Mesenchymal stem cell (in vitro differentiated cells and primary cell): ENCODE measurements at places on chromosomes 6 and 20.

- no peak for DNase-seq
- no peaks in the 10 kb centered on the region for H3K4me1 ChIP-seq
- H3K27ac ChIP-seq = no peak overlapping the region
- no peaks in the 10 kb centered on the region for H3K27me3 ChIP-seq
Observed at GRCh38 chr6:89002523-89002922, 39.1 kb upstream of the RNGTT start.

DNA sequence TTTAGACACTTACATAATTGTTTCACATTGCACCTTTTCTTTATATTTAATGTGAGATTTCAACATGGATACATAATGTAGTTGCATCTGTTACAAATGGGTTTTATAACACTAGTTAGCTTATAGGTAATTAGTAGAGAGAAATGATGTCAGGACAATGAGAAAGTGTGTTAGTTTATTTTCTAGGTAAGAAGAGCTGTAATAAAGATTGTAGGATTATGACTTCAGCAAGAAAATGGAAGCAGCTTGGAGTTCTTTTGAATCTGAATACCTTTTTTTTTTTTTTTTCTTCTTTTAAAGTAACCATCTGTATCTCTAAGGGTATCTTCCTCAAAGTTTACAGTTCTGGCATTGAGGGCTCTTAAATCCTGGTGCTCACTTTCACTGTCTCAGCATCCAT lies 35.3 kb downstream of the CD2AP start:
- DNase-seq = peak; percentile 13
- H3K27ac ChIP-seq = no peak overlapping the region
- H3K4me3 ChIP-seq = no peak overlapping the region
- H3K27me3 ChIP-seq = no peaks in the 10 kb centered on the region
- H3K36me3 ChIP-seq = peaks cover 36% of the 10 kb centered on the region
- no peaks in the 10 kb centered on the region for H3K4me1 ChIP-seq

DNA sequence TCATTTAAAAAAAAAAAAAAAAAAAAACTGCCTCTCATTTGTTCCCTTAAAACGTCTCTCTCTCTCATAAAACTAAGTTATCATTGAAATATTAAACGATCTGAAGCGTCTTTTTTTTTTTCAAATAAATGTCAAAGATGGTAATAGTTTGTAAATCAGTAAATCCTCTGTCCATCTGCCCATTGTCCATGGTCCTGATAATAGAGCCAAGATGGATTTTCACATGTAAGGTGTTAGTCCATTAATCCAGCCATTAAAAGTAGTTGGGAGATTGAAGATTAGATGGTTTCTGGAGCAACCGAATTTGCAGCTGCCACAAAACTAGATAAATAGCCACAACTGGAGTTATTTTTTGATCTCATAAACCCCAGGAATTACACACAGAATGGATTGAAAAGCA lies 145.8 kb upstream of the SNX9 start:
- H3K27me3 ChIP-seq = no peaks in the 10 kb centered on the region
- no peak for DNase-seq
- peaks cover 4% of the 10 kb centered on the region for H3K4me1 ChIP-seq
- no peak overlapping the region for H3K27ac ChIP-seq
- no peaks in the 10 kb centered on the region for H3K36me3 ChIP-seq
- H3K4me3 ChIP-seq = no peak overlapping the region

DNA sequence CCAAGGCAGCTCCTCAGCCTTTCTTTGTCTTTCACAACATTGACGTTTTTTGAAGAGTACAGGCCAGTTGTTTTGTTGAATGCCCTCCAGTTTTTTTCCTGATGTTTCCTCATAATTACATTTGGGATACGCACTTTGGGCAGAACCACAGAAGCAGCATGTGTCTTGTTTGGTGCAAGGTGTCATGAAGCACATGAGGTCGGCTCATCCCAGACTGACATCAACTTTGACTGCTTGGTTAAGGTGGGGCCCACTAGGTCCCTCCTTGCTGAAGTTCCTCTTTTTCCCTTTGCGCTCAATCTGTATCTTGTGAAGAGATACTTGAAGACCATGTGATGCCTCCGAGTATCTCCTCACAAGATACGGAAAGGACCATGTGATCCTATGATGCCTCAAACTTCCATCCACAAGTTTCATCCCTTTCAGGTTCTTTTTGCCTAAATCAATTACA lies 10.5 kb downstream of the SNAI1 start:
- H3K4me3 ChIP-seq = no peak overlapping the region
- H3K4me1 ChIP-seq = peaks cover 19% of the 10 kb centered on the region
- H3K27ac ChIP-seq = no peak overlapping the region
- no peaks in the 10 kb centered on the region for H3K27me3 ChIP-seq
- no peaks in the 10 kb centered on the region for H3K36me3 ChIP-seq
- DNase-seq = no peak

GRCh38 chr6:54874349-54875048 lies 27.9 kb downstream of the FAM83B start:
- no peak overlapping the region for H3K4me3 ChIP-seq
- no peaks in the 10 kb centered on the region for H3K27me3 ChIP-seq
- no peaks in the 10 kb centered on the region for H3K4me1 ChIP-seq

DNA sequence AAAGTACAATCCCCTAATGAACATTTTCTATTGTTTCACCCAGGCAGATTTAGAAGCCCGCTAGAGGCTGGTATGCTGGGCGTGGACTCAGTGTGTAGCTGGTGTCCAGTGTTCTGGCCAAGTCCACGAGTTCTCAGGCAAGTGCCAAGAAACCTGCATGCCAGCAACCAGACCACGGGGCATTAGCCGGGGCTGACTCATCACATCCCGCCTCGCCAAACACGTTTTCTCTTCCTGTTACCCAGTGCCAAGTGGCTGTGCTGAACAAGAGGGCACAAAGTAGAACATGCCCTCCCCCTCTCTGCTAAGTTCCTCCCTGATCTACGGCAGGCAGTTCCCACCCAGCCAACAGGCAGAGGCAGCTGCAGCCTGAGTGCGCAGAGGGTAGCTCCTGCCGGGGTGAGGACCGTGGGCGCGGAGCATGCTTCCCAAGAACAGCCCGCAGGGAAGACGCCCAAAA lies 29.6 kb downstream of the RAMACL start:
- H3K36me3 ChIP-seq = peaks cover 4% of the 10 kb centered on the region
- peaks cover 6% of the 10 kb centered on the region for H3K4me1 ChIP-seq
- H3K27me3 ChIP-seq = no peaks in the 10 kb centered on the region
- no peak overlapping the region for H3K4me3 ChIP-seq

DNA sequence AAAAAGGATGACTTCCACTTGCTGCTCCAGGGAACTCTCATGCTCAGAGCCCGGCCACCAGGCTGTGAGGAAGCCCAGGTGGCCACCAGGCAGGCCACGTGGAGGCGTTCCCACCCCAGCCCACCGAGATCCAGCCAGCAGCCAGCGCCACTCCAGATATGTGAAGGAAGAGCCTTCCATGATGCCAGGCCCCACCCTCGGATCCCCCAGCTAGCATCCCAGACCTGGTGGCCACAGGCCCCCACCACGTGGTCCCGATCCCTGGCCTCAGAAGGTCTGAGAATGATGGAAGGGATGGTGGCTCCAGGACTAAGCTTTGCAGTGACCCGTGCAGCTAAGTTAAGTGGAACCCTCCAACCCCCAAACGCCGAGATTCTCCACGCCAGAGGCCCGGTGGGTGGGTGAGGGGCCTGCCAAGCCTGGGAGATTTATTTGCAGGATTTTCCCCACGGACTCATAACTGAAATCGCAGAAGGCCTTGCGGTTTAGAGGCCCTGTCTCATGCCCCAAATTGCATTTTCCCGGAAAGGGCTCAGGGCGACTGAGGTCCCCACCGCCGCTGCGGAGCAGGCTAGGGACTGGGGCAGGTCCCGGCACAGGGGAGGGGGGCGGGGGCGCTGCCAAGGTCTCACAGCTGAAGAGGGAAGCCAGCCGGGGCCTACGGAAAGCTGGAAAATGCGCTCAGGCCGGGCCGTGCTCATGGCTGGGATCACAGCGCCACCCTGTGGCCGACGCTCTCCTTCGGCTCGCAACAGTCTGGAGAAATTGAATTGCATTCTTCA lies 31.1 kb upstream of the CST7 start:
- peak; percentile 59 for DNase-seq
- no peaks in the 10 kb centered on the region for H3K36me3 ChIP-seq
- H3K27me3 ChIP-seq = peaks cover 67% of the 10 kb centered on the region
- H3K27ac ChIP-seq = no peak overlapping the region

DNA sequence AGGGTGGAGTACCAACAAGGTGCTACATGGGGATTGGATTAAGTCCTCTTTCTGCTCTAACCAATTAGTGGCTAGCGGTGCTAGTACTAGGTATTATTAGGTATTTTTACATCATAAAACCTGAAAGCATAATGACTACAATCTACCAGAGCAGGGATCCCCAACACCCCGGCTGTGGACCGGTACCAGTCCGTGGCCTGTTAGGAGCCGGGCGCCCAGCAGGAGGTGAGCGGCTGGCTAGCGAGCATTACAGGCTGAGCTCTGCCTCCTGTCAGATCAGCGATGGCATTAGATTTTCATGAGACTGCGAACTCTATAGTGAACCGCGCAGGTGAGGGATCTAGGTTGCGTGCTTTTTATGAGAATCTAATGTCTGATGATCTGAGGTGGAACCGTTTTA lies 9.1 kb upstream of the CD40 start:
- H3K27me3 ChIP-seq = peaks cover 38% of the 10 kb centered on the region
- no peaks in the 10 kb centered on the region for H3K4me1 ChIP-seq
- no peaks in the 10 kb centered on the region for H3K36me3 ChIP-seq
- no peak for DNase-seq
- no peak overlapping the region for H3K27ac ChIP-seq
- H3K4me3 ChIP-seq = no peak overlapping the region

- no peak overlapping the region for H3K4me3 ChIP-seq
- H3K27me3 ChIP-seq = no peaks in the 10 kb centered on the region
- no peak overlapping the region for H3K27ac ChIP-seq
- H3K4me1 ChIP-seq = peaks cover 3% of the 10 kb centered on the region
Observed at GRCh38 chr20:41274152-41274551, 43.4 kb downstream of the ZHX3 start.

- peak overlapping the region; percentile 55 for H3K27ac ChIP-seq
- peak; percentile 62 for DNase-seq
- no peaks in the 10 kb centered on the region for H3K27me3 ChIP-seq
- H3K4me1 ChIP-seq = peaks cover 16% of the 10 kb centered on the region
- peak overlapping the region; percentile 99 for H3K4me3 ChIP-seq
Observed at GRCh38 chr20:32819992-32820697, 391 bp downstream of the MAPRE1 start.

DNA sequence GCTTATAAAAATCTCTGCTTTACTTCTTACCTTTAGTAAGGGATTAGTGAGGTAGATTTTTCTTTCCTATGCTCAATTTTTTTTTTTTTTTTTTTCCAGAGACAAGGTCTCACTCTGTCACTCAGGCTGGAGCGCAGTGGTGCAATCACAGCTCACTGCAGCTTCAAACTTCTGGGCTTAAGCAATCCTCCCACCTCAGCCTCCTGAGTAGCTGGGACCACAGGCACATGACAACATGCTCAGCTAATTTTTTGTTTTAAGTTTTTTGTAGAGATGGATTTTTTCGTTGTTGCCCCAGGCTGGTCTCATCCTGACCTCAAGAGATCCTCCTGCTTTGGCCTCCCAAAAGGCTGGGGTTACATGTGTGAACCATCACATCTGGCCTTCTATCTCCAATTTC lies 58.9 kb upstream of the RREB1 start:
- no peaks in the 10 kb centered on the region for H3K36me3 ChIP-seq
- H3K27me3 ChIP-seq = no peaks in the 10 kb centered on the region
- peaks cover 17% of the 10 kb centered on the region for H3K4me1 ChIP-seq
- no peak overlapping the region for H3K27ac ChIP-seq

DNA sequence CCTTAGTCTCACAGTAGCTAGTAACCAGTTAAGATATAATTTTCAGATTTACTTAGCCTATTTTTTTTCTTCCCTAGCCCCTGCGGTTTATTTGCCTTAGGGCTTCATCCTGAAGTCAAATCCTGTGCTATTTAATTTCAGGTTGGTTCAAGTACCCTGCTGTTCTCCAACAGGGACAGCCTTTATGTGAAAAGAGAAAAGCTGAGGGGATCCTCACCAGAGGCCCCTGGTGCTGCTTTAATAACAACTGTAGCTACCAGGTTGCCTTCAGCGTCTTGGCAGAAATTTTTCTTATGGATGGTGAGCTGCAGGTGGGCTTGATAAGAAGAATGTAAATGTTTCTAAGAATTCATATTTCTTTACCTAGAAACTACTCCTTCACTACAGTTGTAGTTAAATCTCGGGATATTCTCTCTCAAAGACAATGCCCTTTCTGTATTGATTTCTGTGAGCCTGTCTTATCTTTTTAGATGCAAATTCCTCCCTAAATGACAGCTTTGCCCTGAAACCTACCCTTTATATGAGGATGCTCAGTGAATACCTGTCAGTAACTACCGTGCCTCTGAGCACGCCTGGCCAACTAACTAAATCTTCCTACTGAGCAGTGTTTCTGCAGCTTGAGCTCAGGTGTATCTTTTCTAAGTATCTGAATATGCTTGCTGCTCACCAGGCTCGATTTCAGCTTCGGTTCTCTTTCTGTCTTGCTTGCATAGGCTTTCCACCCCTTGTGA lies 320.5 kb downstream of the MMUT start:
- no peak overlapping the region for H3K27ac ChIP-seq
- no peaks in the 10 kb centered on the region for H3K36me3 ChIP-seq
- no peak overlapping the region for H3K4me3 ChIP-seq
- no peaks in the 10 kb centered on the region for H3K27me3 ChIP-seq
- DNase-seq = no peak
- no peaks in the 10 kb centered on the region for H3K4me1 ChIP-seq

DNA sequence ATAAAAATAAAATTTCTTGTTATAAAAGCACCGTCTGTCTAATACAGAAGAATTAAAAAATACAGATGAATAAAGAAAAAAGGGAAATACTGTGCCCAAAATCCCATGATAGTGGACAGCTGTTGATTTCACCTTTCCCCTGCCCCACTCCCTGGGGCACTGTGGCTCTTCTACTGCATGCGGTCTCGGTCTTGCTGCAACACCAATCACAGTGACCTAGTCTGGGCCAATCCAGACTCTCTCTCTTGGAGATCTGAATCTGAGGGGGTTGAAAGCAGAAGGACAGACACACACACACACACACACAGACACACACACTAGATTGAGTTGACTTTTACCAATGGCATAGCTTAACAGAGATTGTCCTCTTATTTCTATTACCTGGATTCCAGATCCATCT lies 70.5 kb upstream of the FYN start:
- DNase-seq = no peak
- H3K4me1 ChIP-seq = peaks cover 1% of the 10 kb centered on the region
- no peaks in the 10 kb centered on the region for H3K36me3 ChIP-seq
- no peak overlapping the region for H3K4me3 ChIP-seq

- no peaks in the 10 kb centered on the region for H3K27me3 ChIP-seq
- peak overlapping the region; percentile 67 for H3K4me3 ChIP-seq
- DNase-seq = peak; percentile 3
- H3K36me3 ChIP-seq = no peaks in the 10 kb centered on the region
- peaks cover 5% of the 10 kb centered on the region for H3K4me1 ChIP-seq
Observed at GRCh38 chr20:11686820-11687543, 230.7 kb upstream of the BTBD3 start.

GRCh38 chr20:15146948-15147347 lies 809.5 kb upstream of the FLRT3 start:
- no peak overlapping the region for H3K4me3 ChIP-seq
- no peaks in the 10 kb centered on the region for H3K27me3 ChIP-seq
- H3K4me1 ChIP-seq = no peaks in the 10 kb centered on the region
- H3K36me3 ChIP-seq = no peaks in the 10 kb centered on the region
- no peak overlapping the region for H3K27ac ChIP-seq

GRCh38 chr20:2709205-2709981 lies 16.8 kb downstream of the EBF4 start:
- H3K27ac ChIP-seq = no peak overlapping the region
- no peaks in the 10 kb centered on the region for H3K36me3 ChIP-seq
- H3K27me3 ChIP-seq = peaks cover 90% of the 10 kb centered on the region
- DNase-seq = no peak
- peaks cover 5% of the 10 kb centered on the region for H3K4me1 ChIP-seq
